Stimulated activated CD8-positive, alpha-beta memory T cell treated with anti-CD3 and anti-CD28 coated beads, Interleukin-4, amount 100 ng/mL, for 4 hours (primary cell): ENCODE measurements at places on chromosomes 4 and X.

DNA sequence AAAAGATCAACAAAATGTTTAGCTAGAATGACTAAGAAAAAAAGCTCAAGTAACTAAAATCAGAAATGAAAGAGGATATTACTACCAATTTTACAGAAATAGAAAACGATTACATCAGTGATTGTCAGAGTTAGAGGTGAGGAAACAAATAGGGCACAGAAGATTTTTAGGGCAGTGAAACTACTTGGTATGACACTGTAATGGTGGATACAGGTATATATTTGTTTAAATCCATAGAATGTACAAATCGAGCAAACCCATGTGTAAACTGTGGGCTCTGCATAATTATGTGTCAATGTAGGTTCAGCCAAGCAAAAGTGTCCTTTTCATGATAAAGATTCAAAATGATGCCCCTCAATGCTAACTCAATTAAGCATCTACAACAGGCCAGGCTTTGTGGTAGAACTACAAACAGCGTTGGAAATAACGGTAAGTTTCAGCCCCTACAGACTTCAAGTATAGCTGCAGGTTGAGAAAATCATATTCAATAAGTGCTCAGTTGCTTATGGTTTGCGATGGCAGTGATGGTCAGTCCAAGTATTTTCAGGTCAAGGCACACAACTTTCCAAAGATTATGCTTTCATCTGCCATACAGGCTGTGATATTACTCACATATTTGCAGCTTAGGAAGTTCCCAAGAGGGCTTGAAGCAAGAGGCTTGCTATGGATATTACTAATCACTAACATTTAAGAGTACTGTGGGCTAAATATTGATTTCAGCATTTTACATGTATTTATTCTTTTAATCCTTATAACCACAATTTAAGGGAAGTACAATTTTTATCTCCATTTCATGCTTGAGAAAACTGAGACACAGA, 158.6 kb downstream of the TET2 start:
- no peak for DNase-seq

DNA sequence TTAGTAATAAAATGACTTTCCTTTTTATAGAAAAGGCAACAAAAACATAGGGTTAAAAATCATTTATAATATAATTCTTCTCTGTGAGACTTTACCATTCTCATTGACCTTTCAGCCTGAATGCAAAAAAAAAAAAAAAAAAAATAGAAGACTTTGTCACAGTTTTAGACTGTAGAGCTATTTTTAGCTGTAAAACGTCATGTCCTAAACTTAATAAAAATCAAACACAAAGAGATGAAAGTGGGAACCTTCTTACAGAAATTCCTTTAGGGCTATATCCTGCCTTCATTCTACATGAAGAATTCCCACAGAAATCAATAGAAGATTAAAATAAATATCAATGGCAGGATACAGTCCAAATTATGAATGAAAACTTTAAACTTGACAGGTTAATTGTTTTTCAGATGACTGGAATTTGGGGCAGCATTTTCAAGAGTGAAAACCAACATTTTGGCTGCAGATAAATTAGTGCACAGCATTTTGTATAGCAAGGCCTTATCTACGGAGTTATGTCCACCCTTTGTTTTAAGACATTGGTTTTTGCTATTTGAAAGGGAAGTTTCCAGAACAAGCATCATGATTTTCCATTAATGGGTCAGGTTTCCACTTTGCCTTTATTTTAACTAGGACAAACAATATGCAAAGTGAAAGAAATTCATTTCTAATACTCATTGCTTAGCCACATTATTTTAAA, 219.5 kb downstream of the SPCS3 start:
- DNase-seq = no peak

GRCh38 chr4:81084634-81085033, 54.1 kb downstream of the BMP3 start:
- DNase-seq = no peak

DNA sequence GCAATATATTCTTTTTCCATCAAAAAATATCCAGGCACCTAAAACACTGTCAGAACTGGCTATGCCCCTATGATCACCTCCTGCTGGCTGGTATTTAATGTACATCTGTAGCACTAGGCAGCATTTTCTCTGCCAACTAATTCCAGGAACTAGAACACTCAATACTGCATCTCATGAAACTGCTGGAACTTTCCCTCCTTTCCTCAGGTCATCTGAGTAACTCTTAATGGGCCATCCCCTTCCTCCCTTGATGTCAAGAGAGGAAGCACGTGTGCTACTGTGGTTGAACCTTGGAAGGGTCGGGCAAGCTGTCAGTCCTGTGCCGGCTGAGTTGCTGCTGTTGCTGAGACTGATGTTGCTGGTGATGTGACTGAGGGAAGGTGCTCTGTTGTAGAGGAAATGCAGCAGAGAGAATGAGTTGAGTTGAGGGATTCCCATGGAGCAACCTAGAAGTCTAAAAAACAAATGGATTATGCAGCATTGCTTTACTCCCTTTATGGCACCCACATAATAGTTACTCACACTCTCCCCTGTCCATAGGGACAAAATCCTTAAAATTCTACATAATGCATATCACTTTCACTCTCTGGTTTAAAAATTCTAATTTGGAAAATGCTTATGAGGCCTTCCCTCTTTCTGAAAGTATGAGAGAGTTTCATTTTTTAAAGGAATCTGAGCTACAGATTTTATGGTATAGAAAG, 39.5 kb downstream of the TMEM165 start:
- no peak for DNase-seq

DNA sequence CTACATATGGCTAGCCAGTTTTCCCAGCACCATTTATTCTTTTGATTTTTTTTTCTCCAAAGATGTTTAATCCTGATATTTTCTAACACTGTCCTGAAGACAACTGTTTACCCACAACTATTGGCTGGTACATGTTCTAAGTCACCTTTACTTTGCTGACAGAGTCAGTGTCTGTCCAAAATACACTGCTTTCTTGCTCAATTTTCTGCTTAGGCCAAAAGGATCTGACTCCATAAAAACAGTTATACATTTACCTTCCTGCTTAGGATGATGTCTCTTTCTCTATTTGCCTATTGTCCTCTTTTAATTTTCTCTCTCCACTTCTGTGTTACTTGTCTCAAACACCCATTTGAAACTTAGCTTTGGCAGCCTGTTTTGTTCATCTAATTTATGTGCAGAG, 3.2 kb downstream of the ADH1C start:
- no peak for DNase-seq

DNA sequence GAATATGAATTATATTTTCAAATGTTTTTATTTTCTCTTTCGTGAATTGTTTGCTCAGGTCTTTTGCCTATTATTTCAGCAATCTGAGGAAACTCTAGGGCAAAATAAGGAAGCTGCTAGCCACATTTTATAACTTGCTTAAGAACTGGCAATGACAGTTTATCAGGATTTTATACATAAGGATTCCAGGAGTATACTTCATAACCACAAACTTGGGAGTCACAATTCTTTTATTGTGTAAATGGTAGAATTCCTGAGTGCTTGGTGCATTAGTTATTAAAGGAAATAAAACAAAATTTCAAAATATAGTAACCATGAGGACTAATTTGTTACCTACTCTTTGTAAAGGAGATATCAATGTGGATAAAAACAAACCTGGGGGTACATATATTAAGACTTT, 54.4 kb downstream of the PALLD start:
- DNase-seq = no peak

DNA sequence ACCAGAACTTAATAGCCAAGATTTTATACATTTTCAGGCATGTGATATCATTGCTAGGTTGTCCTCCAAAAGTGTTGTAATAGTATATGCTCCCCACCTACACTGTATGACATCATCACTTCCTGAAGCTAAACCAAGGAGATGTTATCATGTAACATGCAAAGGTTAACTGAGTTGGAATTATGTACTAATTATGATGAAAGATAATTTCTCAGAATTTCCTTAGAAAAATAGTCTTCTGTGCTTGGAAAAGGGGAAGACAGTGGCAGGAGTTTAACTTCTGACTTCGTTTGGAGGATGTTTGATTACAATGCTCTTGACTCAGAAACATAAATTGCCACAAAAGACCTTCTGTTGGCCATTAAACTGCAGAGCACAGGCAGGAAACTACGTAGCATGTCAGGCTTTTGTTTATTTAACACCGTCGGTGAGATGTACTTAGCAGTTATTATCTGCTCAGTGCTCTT, 83.6 kb upstream of the GUCY1A1 start:
- no peak for DNase-seq

- no peak for DNase-seq
These were observed 57.7 kb upstream of the C4orf54 start for GRCh38 chr4:99715286-99715685.

DNA sequence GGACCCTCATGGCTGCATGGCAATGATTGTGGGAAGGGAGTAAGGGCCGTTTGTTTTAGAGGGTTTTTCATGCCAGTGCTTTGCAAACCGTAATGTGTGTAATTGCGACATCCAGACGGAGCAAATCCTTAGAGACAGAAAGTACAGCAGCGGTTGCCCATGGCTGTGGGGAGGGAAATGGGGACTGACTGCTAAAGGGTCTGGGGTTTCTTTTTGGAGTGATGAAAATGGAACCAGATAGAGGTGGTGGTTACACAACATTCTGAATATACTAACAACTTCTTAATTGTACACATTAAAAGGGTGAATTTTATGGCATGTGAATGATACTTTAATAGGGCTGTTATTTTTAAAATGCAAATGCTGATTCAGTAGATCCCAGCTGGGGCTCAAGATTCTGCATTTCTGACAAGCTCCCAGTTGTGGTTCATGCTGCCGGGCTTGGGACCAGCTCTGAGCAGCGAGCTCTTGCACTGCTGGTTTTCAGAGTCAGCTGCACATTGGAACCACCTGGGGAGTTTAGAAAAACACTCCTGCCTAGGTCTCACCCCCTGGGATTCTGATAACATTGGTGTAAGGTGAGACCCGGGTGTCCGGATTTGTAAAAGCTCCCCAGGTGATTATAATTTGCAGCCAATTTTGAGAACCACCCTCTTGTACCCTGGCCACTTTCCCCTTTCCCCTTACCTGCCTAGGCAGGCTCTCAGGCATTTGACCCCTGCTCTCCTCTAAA, 47.7 kb downstream of the PRPS1 start:
- no peak for DNase-seq

GRCh38 chr4:120841580-120841979, 80.9 kb downstream of the PRDM5 start:
- no peak for DNase-seq

GRCh38 chr4:40812856-40813255, 63.1 kb downstream of the NSUN7 start:
- DNase-seq = no peak

- DNase-seq = no peak
These were observed 61.0 kb downstream of the FAM114A1 start for GRCh38 chr4:38928568-38928967.
